ENCODE measurements at places on chromosomes 3 and 15. TPM values are rescaled to one million over a fixed set of nuclear protein-coding genes. Genes with fewer than 3 reads are reported as not detected.

MAGI1 gene
- not detected for total RNA-seq

FAM162A gene
- 37.3 TPM for total RNA-seq

SEMA5B gene
- not detected for total RNA-seq

CPNE9 gene
- not detected for total RNA-seq

EPHB1 gene
- 0.59 TPM for total RNA-seq

DNA sequence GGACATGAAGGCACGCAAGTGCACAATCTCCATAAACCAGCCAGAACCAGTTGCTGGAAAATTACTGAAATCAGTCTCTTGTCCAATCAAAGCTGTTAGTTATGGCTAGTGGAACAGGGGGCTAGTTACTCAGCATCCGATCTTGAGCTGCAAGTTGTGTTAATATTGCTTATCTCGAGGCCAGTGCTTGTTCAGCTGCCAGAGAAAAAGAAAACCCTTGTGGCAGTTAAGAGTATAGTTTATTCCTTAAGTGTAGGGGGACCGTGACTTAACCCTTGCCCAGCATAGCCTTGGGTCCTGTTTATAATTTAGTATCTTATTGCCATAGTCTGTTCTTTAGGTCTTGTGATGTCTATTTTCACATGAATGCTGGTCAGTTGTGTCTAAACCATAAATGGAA lies 268.5 kb downstream of the CD47 start:
- no peak overlapping the region for H3K27ac ChIP-seq
- no peaks in the 10 kb centered on the region for H3K4me1 ChIP-seq
- H3K4me3 ChIP-seq = no peak overlapping the region
- H3K27me3 ChIP-seq = peaks cover 13% of the 10 kb centered on the region

- no peaks in the 10 kb centered on the region for H3K27me3 ChIP-seq
- H3K27ac ChIP-seq = no peak overlapping the region
- DNase-seq = peak; percentile 8
- H3K36me3 ChIP-seq = no peaks in the 10 kb centered on the region
- peaks cover 11% of the 10 kb centered on the region for H3K4me1 ChIP-seq
These were observed 92.7 kb downstream of the VGLL4 start for GRCh38 chr3:11551036-11551435.

DNA sequence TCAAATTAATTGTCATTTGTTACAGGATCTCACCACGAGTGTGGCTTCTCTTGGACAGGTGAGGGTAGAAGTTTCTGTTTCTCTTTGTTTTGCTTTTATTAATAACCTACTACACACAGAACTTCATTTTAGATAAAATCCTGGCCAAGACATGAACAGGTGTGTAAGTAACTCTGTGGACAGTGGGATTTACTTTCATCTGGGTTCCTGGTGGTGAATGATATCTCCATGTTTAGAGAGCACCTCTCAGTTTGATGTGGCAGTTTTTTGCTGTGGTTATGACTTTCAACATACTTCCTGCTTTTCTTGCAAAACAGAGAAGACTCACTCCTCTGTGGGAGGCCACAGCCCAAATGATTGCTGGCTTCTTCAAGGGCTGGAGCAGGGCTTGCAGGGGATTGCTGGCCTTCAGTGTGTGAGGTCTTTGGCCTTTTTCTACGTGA lies 71.1 kb upstream of the XCR1 start:
- peak; percentile 91 for DNase-seq
- no peaks in the 10 kb centered on the region for H3K27me3 ChIP-seq
- H3K36me3 ChIP-seq = peaks cover 19% of the 10 kb centered on the region
- H3K4me1 ChIP-seq = peaks cover 76% of the 10 kb centered on the region
- peak overlapping the region; percentile 97 for H3K27ac ChIP-seq

DNA sequence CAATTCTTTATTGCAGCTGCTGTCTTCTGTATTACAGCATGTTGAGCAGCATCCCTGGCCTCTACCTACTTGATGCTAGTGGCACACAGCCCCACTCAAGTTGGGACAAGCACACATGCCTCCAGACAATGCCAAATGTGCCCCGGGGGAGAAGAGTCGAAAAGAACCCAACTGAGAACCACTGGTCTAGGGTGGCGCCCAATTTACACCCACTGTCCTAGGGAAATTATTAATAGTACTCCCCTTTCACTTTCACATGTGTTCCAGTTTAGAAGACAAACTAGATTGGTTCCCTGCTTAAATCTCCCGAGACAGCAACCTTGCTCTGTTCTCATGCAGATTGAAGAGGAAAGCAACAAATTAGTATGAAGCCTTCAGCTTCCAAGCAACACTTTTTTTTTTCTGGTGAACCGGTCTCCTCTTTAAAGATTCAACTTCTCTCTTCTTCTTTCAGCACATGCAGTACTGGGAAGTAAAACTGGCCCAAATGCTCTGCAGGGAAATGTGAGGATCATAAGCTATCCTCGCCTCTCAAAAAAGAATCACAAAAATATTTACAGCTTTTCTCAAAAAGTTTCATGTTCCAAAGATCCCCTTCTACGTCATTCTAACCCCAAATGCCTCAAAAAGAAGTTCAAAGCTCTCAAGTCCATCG lies 823.9 kb upstream of the CFAP20DC start:
- H3K4me1 ChIP-seq = peaks cover 21% of the 10 kb centered on the region
- H3K4me3 ChIP-seq = no peak overlapping the region
- no peak for DNase-seq
- H3K27me3 ChIP-seq = peaks cover 3% of the 10 kb centered on the region
- no peak overlapping the region for H3K27ac ChIP-seq

GRCh38 chr15:56496635-56497034 lies 31.7 kb upstream of the MNS1 start:
- peaks cover 3% of the 10 kb centered on the region for H3K4me1 ChIP-seq
- no peak overlapping the region for H3K4me3 ChIP-seq
- no peak overlapping the region for H3K27ac ChIP-seq
- DNase-seq = no peak
- H3K27me3 ChIP-seq = peaks cover 39% of the 10 kb centered on the region

GRCh38 chr3:177418787-177419186 lies 221.5 kb upstream of the TBL1XR1 start:
- H3K27ac ChIP-seq = peak overlapping the region; percentile 86
- H3K4me3 ChIP-seq = peak overlapping the region; percentile 41
- H3K4me1 ChIP-seq = peaks cover 44% of the 10 kb centered on the region
- no peaks in the 10 kb centered on the region for H3K27me3 ChIP-seq

GRCh38 chr3:125324341-125324740 lies 50.8 kb downstream of the ZNF148 start:
- H3K27me3 ChIP-seq = no peaks in the 10 kb centered on the region
- peaks cover 5% of the 10 kb centered on the region for H3K4me1 ChIP-seq
- peaks cover 14% of the 10 kb centered on the region for H3K36me3 ChIP-seq
- no peak for DNase-seq

- peaks cover 6% of the 10 kb centered on the region for H3K27me3 ChIP-seq
- no peak overlapping the region for H3K4me3 ChIP-seq
- peak; percentile 69 for DNase-seq
- peaks cover 20% of the 10 kb centered on the region for H3K36me3 ChIP-seq
- peaks cover 27% of the 10 kb centered on the region for H3K4me1 ChIP-seq
- peak overlapping the region; percentile 44 for H3K27ac ChIP-seq
These were observed 2.2 kb upstream of the GRAMD2A start for GRCh38 chr15:72199721-72200212.

DNA sequence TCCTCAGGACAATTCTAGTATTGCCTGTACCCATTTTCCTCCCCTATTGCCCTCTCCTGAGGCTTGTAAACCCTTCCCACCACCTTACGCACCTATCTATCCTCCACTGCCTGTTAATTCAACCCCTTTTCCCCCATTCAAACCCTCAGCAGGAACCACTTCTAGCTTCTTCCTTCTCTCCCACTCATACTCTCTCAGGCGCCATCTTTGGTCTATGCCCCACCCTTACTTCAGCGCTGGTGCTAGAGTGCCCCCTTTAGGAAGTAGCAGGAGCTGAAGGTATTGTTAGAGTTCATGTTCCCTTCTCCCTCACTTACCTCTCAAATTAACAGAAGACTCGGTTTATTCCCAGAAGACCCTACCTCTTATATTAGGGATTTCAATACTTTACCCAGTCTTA lies 121.8 kb upstream of the NLGN1 start:
- DNase-seq = no peak
- no peaks in the 10 kb centered on the region for H3K4me1 ChIP-seq
- H3K27ac ChIP-seq = no peak overlapping the region

- peaks cover under 1% of the 10 kb centered on the region for H3K4me1 ChIP-seq
- H3K36me3 ChIP-seq = no peaks in the 10 kb centered on the region
- H3K4me3 ChIP-seq = no peak overlapping the region
These were observed 281.6 kb downstream of the PLCL2 start for GRCh38 chr3:17166369-17166768.

DNA sequence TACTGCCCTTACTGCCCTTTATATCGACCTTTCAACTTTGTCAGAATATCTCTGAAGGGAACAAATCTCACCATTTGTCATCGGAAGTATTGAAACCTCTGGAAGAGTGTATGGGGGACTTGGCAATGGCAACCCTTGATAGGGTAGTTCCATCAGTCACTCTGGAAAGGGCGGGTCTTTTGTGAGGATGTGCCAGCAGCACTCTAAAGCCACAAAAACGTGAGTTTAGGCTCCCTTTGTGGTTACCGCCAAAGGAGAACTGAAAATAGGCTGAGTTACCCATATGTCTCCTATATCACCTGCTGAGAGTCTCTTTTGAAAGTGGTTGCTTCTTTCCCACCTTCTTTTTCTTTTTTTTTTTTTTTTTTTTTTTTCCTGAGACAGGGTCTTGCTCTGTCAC lies 296.8 kb upstream of the CHRM5 start:
- H3K36me3 ChIP-seq = no peaks in the 10 kb centered on the region
- no peak overlapping the region for H3K27ac ChIP-seq
- H3K4me3 ChIP-seq = no peak overlapping the region
- DNase-seq = no peak

DNA sequence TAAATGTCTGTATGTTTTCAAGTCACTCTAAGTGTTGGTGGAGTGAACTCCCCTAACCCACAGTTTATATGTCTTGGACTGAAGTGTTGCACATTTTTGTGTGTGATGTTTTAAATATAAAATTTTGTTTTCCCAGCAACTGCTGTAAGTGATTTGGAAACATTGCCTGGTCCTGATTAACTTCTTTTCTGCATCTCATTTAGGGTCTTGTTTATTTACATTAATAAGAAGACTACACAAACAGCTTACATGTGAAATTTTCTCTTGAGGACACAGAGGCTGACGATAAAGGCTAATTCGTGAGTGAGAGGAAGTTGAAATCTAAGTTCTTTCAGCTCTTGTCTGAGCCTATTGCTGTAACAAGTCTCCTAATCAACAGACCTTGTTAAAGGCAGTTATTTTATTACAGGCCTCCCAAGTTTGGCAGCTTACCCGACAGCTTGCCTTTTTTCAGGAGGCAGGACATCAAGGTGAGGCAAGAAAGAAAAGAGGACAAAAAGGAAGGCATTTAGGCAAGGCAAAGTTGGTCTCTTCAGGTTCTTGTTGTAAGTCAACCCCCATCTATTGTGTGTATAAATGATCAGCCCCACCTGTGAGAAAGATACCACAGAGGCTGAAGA lies 177.7 kb upstream of the NR2E3 start:
- no peak overlapping the region for H3K4me3 ChIP-seq
- no peaks in the 10 kb centered on the region for H3K36me3 ChIP-seq
- H3K27me3 ChIP-seq = peaks cover 24% of the 10 kb centered on the region
- H3K27ac ChIP-seq = no peak overlapping the region

GRCh38 chr3:64443546-64444381 lies 218.5 kb upstream of the PRICKLE2 start:
- DNase-seq = no peak
- H3K36me3 ChIP-seq = no peaks in the 10 kb centered on the region
- peaks cover 34% of the 10 kb centered on the region for H3K27me3 ChIP-seq
- H3K4me1 ChIP-seq = no peaks in the 10 kb centered on the region
- H3K27ac ChIP-seq = no peak overlapping the region

- no peak overlapping the region for H3K4me3 ChIP-seq
- no peak for DNase-seq
- H3K27me3 ChIP-seq = no peaks in the 10 kb centered on the region
- H3K27ac ChIP-seq = no peak overlapping the region
These were observed 192.8 kb downstream of the ARPP21 start for GRCh38 chr3:35832140-35832571.

DNA sequence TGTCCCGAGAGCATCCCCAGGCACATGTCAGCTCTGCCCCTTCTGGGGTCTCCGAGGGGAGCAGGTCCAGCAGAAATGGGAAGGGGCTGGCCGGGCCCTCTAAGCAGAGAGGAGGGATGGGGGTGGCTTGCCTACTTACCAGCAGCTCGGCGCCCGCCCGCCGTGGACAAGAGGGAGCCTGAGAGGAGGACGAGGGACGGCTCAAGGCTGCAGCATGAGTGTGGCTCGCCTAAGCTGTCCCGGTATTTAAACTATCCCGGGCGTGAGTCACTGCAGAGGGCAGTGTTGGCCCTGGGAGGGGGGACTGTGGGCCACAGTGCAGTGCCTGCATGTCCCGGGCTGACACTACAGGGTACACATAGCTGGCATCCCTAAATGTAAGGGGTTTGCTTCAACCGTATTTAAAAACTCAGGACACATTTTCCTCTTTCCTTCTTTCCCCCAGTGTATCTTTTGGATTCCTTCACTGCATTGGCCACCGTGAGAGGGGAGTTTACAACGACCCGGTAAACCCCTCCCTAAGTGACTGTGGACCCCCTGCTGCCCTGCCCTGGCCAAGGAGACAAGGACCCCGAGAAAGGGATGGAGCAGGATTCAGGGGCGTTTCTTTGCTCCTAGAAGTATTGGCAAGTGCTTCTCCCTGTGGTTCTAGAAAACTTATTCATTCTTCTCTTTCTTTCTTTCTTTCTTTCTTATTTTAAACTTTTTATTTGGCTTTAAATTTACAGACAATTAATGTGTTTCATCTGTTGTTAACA lies at the start of gene LRRC15:
Gene LRRC15 (minus strand): TSS at position 222 of the 758 bp plus-strand sequence. CDS start 8,700 bp downstream, outside the sequence.
- peaks cover 34% of the 10 kb centered on the region for H3K27me3 ChIP-seq
- no peaks in the 10 kb centered on the region for H3K36me3 ChIP-seq
- no peaks in the 10 kb centered on the region for H3K4me1 ChIP-seq
- no peak within 1 kb of the TSS for H3K27ac ChIP-seq
- no peak within 1 kb of the TSS for H3K4me3 ChIP-seq

DNA sequence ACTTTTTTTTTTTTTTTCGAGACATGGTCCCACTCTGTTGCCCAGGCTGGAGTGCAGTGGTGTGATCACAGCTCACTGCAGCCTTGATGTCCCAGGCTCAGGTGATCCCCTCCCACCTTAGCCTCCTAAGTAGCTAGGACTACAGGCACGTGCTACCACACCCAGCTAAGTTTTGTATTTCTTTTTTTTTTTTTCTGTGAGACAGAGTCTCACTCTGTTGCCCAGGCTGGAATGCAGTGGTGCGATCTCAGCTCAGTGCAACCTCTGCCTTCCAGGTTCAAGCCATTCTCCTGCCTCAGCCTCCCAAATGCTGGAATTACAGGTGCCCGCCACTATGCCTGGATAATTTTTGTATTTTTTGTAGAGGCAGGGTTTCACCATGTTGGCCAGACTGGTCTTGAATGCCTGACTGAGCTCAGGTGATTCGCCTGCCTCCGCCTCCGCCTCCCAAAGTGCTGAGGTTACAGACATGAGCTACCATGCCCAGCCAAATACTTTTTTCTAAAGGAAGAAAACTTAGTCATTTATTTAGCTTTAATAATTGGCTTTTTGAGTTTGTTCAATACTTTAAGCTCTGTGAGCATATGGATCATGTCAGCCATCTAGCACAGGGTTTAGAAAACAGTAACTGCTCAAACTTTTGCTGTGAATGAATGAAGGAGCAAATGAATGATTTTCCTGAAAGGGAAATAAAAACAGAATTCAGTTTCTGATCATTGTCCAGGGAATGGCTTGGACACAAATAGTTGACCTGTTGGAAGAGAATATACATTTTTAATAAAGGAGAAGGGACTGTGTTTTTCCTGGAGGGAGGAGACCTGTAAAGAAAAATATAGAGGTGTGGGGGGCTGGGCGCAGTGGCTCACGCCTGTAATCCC lies 26.0 kb downstream of the UBE2E1 start:
- H3K4me1 ChIP-seq = peaks cover 21% of the 10 kb centered on the region
- H3K27me3 ChIP-seq = no peaks in the 10 kb centered on the region
- H3K4me3 ChIP-seq = no peak overlapping the region
- no peak overlapping the region for H3K27ac ChIP-seq
- no peaks in the 10 kb centered on the region for H3K36me3 ChIP-seq

Measured in natural killer cell treated with Interleukin-12 subunit alpha and Interleukin-12 subunit beta and Interleukin-15 and Interleukin-18, amount 100 ng/mL, for 72 hours (primary cell).